Thoracic aorta endothelial cell (primary cell): ENCODE measurements at places on chromosomes 13 and 19. TPM values are rescaled to one million over a fixed set of nuclear protein-coding genes. Genes with fewer than 3 reads are reported as not detected.

The MYH14 gene
- total RNA-seq: not detected in 2 replicates

The DAPK3 gene
- total RNA-seq: 80.1 and 86.1 TPM in 2 replicates

The DOCK6 gene
- total RNA-seq: 113 and 160 TPM in 2 replicates

The CPB2 gene
- total RNA-seq: not detected in 2 replicates

The GGACT gene
- total RNA-seq: 7.5 and 8.1 TPM in 2 replicates

The WDR87 gene
- total RNA-seq: not detected in 2 replicates

The KPTN gene
- 3.1 and 4.2 TPM in 2 replicates for total RNA-seq

The ICAM5 gene
- total RNA-seq: 0.29 TPM in 1 of 2 replicates, not detected in the other

The C13orf42 gene
- total RNA-seq: not detected in 2 replicates

The KLF1 gene
- total RNA-seq: not detected in 2 replicates

The ACTMAP gene
- 1.3 and 1.9 TPM in 2 replicates for total RNA-seq

The ZNF491 gene
- total RNA-seq: 0.65 and 0.93 TPM in 2 replicates

The PBX4 gene
- not detected in 2 replicates for total RNA-seq

The ANKLE1 gene
- 1.5 and 1.6 TPM in 2 replicates for total RNA-seq

The FPR1 gene
- not detected in 2 replicates for total RNA-seq

The RGL3 gene
- 2.9 and 3.9 TPM in 2 replicates for total RNA-seq

The KIR2DL3 gene
- not detected in 2 replicates for total RNA-seq

The ZNF835 gene
- 0.14 TPM in 1 of 2 replicates, not detected in the other for total RNA-seq

The ZNF577 gene
- 4.8 and 7.4 TPM in 2 replicates for total RNA-seq

The ZNF844 gene
- 2.7 and 3.3 TPM in 2 replicates for total RNA-seq

The KLK15 gene
- total RNA-seq: 0.13 TPM in 1 of 2 replicates, not detected in the other

The TSSK6 gene
- total RNA-seq: 0.57 and 1.1 TPM in 2 replicates

The CYP4F2 gene
- not detected in 2 replicates for total RNA-seq

The UFM1 gene
- 82.5 and 90.8 TPM in 2 replicates for total RNA-seq

The MISP gene
- total RNA-seq: 0.13 TPM in 1 of 2 replicates, not detected in the other

The SYNGR4 gene
- not detected in 2 replicates for total RNA-seq

The ZNF888 gene
- 3.7 and 5.0 TPM in 2 replicates for total RNA-seq

The ATP4A gene
- not detected in 2 replicates for total RNA-seq

The GFY gene
- not detected in 2 replicates for total RNA-seq

The ZNF616 gene
- total RNA-seq: 9.3 and 10.2 TPM in 2 replicates

The CRYL1 gene
- 22.7 and 32.4 TPM in 2 replicates for total RNA-seq

The CALR gene
- 1,763 and 1,853 TPM in 2 replicates for total RNA-seq

The EXOC3L2 gene
- total RNA-seq: 1.2 and 1.7 TPM in 2 replicates

The TNFSF11 gene
- not detected in 2 replicates for total RNA-seq

The SGCG gene
- total RNA-seq: not detected in 2 replicates

The TUBB4A gene
- not detected in 2 replicates for total RNA-seq

The POGLUT2 gene
- 20.9 and 24.3 TPM in 2 replicates for total RNA-seq

The NECTIN2 gene
- total RNA-seq: 89.5 and 108 TPM in 2 replicates

The PALM3 gene
- total RNA-seq: 0.22 TPM in 1 of 2 replicates, not detected in the other

The GRIK5 gene
- total RNA-seq: 0.27 and 5.8 TPM in 2 replicates

The CAPNS1 gene
- total RNA-seq: 241 and 313 TPM in 2 replicates
